ENCODE measurements at places on chromosomes 11 and 22.

DNA sequence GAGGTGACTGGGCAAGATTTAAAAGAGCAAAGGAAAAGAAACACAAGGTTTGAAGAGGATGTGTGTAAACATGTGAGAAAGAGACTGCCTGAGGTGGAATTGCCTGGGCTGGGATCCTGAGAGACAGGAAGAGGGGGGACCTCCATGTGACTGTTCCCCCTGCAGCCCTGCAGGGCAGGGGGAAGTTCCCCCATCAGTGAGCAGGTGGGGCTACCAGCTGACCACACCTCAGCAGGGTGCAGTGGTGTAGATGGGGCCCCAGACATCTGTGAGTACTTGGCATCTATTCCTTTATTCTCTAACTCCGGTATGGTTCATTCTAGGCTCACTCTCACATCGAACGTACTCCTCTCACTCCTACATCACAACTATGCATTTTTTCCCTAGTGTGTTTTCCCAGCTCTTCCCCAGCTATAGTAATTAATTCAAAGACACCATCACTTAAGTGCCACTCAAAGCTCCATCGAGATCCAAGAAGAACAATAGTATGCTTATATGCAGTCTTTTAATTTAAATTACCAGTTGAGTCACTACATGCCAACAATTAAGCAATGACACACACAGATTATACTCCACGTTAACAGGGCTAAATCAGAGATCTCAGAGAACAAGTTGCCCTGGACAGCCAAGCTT lies 42.7 kb downstream of the LGR4 start:
- peak; percentile 18 for DNase-seq

DNA sequence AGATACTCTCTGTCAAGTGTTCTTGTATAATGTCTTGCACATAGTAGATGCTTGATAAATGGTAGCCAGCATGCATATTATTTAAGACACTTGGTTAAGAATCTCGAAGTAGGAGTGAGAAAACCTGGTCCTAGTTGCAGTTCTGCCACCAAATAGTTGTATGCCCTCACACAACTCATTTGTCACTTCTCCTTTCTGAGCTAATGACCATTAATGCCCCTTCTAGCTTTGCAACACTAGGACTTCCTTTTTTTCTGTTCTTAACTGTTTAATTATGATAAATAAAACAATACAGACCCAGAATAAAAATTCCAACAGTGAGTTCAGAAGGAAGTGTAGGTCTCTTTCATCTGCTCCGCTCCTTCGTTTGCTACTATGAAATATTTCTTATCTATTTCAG lies 453.6 kb downstream of the TMEM135 start:
- DNase-seq: no peak

- no peak for DNase-seq
Observed at GRCh38 chr11:85961930-85962363, 106.8 kb downstream of the CCDC83 start.

DNA sequence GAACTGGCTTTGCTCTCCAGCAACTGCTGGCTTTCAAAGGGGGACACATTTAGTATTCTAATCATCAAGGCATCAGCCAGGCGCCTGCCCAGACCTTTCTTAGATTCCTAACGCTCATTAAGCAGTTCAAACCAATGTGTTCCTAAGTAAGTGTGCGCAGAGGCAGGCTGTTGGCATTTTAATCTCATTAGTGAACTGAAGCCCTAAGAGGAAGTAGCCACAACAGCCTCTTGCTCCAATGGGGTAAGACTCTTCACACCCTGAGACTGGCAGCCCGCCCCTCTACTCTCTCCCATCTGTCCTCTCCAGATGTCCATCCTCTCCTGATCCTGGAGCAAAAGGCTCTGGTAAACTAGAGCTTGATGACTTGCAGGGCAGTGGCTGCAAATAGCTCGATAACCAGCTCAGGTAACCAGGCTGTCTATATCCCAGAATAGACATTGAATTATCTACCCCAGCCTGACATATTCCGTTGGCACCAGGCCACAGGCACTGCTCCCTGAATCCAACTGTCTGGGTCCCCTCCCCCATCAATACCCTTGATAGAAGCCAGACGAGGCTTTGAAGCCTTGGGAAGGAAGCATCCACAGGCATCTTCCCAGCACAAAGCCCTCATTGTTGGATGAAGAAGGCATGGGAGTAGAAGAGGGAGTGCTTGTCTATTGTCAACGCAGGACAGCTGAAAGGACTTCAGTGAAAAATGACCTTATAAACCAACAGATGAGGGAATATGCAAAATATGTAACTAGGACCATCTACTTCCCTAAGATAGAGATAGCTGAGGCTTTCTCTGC lies 321.1 kb downstream of the TENM4 start:
- peak; percentile 28 for DNase-seq

- no peak for DNase-seq
Observed at GRCh38 chr22:39682994-39683393, 112.4 kb downstream of the CACNA1I start.

DNA sequence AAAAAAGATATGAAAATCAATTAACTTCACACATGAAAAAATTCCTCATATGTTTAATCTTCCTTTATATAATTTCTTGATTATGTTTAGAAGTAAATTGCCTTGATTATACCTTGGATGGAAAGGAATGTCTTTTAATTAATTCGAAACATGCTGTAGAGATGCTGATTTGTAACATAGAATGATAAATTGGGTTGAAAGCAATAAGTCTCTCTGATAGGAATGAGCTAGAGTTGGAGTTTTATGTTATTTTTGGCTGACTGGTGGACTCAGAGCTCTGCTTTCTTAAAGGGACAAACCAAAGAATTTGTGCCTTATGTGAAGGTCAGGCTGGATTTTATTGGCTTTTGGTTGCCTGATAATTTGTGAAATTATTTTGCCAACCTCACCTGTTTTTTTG lies 94.7 kb upstream of the RAG2 start:
- DNase-seq: no peak

DNA sequence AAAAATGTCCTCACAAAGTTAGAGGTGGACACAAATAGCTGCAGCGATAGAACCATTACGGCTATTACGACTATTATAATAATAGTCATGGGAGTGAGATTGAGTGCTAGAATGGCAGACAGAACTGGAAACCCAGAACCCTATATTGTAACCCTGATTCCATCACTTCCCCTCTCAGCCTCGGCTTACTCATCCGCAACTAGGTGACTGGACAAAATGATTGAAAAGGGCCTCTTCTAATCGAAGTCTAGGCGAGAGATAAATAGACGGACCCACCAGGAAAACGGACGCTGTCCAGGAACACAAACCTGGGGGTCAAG lies 629 bp downstream of the PSMA1 start:
- DNase-seq: no peak

DNA sequence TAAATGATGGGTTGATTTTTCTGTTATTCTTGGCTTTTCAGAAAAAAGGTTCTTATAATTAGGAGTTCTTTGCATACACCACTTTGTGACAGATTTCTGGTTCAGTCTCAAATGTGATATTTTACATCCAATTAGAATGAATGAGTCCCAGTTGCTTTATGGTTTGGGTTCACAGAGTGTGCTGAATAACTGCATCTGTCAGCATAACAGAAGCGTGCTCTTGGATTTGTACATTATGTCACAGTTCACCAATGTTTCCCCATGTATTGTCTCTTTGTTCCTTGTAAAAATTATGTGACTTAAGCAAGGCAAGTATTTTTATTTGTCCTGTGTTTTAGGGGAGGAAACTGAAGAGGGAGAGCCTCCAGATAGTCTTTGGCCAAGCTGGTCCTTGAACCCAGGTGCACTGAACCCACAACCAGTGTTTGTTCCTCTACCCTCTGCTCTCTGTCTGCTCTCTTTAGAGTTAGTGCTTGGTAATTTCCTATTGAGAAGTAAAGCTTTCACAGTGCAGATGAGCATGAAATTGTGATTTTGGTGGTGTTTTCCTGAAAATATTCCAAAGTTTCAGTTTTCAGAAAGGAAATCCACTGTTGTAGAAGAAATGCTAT lies 107.5 kb downstream of the TBC1D22A start:
- no peak for DNase-seq

GRCh38 chr22:43446916-43447315 lies 35.1 kb downstream of the MPPED1 start:
- no peak for DNase-seq

DNA sequence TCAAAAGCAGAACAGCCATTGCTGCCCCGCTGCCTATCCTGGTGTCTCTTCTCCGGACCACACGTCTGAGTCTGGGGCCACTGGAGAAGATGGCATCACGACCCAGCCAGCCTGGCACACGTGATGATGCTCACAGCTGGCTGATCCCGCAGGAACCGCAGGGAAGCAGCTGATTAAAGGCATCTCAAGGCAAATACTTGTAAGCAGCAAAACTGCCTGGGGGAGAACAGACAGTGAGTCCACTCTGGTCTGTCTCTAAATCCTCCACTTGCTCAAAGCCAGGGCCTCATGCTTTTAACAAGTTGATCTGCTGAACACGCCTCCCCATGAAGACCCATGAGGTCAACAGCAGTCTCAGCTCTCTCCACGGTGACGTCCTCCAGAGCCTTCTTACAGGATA lies 108.6 kb downstream of the BRD1 start:
- DNase-seq: no peak

- DNase-seq: no peak
Observed at GRCh38 chr11:78504708-78505107, 70.0 kb downstream of the NARS2 start.

DNA sequence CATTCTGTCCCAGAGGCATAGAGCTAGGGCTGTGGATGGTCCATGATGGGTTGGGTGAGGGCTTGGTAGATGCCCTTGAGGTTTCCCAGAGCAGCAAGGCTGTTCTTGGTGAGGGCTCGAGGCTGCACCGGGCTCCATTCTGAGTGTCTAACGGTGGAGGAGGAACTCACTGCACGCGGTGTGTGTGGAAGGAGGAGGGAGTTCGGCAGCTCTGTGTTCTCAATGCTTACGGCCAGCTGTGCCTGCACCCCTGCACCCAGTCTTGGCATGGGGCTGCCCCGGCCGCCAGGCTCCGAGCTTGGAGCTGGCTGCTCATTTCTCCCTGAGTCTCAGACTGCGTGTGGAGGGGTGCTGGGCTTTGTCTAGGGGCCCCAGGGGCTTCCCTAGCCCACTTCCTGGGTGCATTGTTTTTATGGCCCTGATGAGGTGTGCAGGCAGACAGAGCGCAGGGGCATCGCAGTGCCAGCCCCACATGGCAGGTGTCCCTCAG lies 1247.1 kb downstream of the BRD1 start:
- DNase-seq: no peak

- no peak for DNase-seq
Observed at GRCh38 chr11:17526326-17526725, 17.9 kb downstream of the USH1C start.

GRCh38 chr11:112971195-112971594 lies 10.0 kb downstream of the NCAM1 start:
- DNase-seq: no peak

DNA sequence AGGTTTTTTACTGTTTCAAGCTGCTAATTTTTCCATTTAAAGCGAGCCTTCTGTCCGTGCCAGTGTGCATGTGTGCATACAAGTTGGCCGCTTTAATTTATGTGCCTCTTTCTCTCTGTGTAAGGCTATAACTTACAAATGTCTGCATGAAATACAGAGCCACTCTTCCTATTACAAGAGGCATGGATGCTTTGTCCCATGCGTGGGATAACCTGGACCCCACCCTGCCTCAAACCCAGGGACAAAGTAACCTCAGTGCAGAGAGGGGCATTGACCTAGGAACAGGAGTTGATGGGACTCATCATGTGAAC lies 28.8 kb downstream of the PKNOX2 start:
- no peak for DNase-seq

DNA sequence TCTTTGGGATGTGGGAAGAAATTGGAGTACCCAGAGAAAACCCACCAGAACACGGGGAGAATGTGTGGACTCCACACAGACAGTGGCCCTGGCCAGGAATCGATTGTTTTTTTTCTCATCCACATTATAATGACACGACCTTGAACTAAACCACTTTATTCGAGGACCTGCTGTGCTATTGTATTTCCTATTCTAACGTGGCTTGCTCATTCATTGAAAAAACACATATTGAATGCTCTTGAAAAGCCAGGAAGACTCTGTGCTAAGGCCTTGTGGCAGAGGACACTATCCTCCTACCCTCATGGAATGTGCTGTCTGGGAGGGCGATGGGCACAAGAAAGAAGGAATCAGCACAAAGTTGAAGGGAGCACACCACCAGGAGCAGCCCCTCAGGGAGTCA lies 9.1 kb upstream of the SREBF2 start:
- DNase-seq: no peak

DNA sequence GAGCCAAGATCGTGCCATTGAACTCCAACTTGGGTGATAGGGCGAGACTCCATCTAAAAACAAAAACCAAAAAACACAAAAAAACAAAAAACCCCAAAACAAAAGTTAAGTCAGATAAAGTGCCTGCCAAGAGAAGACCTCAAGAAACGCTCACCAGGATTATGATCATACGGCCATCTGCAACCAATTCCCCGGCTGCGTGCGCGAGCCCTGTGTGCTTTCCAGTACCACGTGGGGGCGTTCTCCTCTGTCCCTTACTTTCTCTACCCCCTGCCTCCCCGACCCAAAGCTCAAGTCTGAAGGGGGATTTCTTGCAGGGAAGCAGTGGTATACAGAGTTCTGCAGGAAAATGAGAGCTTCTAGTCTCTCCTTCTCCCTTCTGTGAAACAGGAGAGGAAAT lies 10.5 kb upstream of the RPS19BP1 start:
- no peak for DNase-seq

GRCh38 chr11:94241896-94242295 lies 62.5 kb upstream of the IZUMO1R start:
- no peak for DNase-seq

GRCh38 chr22:19843107-19843856 lies 11.4 kb downstream of the GNB1L start:
- no peak for DNase-seq

- no peak for DNase-seq
Observed at GRCh38 chr22:39537975-39538374, 5.4 kb upstream of the RPS19BP1 start.

- DNase-seq: no peak
Observed at GRCh38 chr22:33426451-33426850, 368.3 kb upstream of the SYN3 start.

DNA sequence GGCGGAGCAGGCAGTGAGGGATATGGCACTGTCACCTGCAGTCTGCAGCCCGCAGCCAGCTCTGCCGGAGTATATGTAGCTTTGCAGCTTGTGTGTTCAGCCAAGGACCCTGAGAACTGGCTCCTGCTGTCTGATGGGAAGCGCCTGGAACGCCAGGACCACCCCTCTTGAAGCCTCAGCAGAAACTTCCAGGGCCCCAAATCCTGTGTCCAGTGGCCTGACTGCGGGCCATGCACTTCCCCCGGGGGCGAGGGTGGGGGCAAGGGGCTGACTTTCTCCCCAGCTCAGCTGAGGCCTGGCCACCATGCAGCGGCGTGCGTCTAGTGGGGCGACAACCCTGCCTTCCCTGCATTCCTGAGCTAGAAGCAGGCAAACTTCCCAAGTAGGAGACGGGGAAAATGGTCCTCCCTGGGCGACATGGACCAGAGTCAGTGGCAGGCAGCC lies 32.3 kb downstream of the PISD start:
- no peak for DNase-seq

DNA sequence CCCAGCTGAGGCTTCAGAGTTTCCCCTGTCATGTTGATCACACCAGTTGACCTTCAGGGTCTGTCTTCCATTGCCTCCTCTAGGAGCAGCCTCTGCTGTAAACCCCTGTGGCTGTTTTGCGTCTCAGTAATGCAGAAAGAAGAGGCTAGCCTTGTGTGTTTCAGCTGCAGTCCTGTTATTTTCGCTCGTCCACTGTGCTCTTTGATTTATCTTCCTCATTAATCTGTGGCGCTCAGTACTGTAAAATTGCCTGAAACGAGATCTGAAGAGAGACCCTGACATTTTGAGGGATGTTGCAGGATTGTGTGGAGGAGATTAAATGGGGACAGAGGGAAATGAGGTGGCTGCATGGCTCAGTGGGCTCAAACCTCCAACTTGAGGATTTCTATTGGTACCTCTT lies 163.7 kb downstream of the DBX1 start:
- DNase-seq: no peak

GRCh38 chr22:28980326-28980725 lies 81.3 kb downstream of the C22orf31 start:
- DNase-seq: no peak

Data from HT1080 (cell line).